ENCODE measurements at places on chromosomes 2 and 18.

GRCh38 chr2:230429513-230429912 lies 13.5 kb downstream of the SP100 start:
- DNase-seq: no peak

GRCh38 chr2:47321411-47322031 lies 81.4 kb upstream of the MSH2 start:
- DNase-seq: no peak

GRCh38 chr18:9619056-9619455 lies 4.7 kb upstream of the PPP4R1 start:
- DNase-seq: no peak

DNA sequence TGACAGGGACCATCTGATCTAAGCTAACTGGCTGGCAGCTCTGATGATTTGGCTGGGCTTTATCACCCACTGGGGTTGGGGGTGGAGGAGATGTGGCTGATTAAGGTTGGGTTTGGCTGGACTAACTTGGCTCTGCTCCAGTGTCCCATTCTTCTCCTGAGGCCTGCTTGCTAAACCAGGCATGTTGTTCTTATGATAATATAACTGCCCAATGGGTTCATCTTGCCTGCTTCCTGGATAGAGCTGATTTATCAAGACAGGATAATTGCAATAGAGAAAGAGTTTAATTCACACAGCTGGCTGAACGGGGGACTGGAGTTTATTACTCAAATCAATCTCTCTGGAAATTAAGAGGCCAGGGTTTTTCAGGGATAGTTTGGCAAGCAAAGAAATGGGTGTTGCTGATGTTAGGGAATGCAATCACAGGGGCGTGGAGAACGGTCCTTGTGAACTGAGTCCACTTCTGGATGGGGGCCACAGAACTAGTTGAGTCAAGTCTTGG lies 150.4 kb downstream of the PTH2R start:
- no peak for DNase-seq

DNA sequence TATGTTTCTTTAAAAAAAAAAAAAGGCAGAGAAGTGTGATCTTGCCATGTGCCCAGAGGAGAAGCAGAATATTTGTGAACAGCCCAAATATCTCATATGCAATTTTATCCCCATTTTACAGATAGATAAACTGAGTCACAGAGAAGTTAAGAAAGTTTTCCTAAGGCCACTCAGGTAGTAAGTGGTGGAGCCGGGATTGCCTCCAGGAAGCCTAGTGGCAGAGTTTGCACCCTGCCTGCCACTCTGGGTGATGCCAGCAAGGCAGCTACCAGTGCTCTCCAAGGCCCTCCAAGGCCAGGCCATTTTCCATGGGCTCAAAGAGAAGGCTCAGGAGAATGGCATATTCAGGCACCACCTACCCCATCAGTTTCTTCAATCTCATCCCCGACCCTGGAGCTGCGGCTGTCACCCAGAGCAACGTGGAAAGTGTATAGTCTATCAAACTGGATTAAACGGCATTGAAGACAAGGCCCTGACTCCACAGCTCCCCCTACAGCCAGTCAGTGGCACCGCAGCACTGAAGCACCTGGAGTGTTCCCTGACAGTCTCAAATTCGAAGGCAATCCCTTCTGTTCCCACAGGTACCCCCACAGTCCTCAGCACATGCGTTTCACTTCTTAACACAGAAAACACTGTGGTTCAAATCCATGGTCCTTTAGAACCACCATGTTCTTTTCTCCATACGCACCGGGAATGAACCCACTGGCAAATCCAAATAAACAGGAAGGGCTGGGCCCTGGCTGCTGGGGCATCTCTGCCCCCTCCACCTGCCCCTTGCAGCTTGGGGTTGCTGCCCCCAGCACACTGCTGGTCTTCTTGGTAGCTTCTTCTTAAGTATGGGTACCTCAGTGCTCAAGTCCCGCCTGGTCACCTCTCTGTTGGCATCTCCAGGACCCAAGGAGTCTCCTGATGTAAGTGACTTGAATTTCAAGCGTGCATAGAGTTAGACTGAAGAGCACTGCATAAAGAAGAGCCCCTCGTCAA lies 175.3 kb downstream of the INHBB start:
- no peak for DNase-seq

DNA sequence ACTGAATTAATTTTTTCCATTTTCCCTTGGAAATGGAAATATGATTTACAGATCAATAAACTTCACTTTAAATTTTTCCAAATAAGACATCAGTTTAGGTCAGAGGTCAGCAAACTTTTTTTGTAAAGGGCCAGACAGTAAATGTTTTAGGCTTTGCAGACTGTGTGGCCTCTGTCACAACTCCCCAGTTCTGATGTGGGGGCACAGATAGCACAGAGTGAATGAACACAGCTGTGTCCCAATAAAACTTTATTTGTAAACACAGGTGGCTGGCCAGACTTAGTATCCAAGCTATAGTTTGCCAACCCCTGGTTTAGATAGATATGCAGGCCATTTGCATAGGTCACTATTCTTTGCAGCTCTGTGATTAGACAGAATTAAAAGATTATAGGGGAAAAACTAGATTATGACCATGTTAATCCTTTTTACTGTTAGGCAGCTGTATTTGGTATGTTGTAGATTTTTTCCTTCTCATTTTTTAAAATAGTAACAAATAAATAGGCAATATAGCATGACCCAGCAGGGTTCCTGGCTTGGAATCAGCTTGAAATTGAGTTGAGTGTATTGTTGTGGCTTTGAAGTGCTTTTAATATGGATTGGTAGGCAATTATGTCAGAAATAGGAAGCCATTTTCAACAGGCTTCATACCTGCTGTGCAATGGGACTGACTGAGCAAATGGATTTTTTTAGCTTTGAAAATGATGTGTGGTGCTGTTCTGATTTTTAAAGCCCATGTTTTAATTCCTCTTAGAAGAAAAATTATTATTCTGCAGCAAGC lies 59.7 kb downstream of the WDSUB1 start:
- no peak for DNase-seq

DNA sequence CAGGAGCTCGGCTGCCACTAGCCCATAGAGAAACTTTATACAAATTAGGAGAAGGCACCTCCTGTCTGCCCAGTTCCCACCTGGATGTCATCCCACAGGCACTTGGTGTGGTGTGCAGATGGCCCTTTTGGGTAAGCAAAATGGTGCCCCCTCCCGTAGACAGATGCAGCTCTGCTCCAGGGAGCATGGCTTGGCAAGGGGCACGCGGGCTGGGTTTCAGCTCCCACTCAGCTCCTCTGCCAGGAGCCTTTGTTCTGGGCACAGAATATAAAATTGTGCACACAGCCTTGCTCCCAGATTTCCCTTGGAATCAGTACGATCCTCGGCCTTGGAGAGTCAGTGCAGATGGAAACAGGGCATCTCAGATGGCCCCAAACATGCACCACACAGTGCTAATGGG lies 20.3 kb upstream of the KCNF1 start:
- DNase-seq: no peak

All from epithelial cell of prostate (primary cell).